ENCODE measurements at places on chromosomes 11 and 22.

- DNase-seq: no peak
Measured at GRCh38 chr22:30872285-30873041, 96.1 kb downstream of the MORC2 start.

- no peak for DNase-seq
Measured at GRCh38 chr22:44401783-44402110, 89.0 kb upstream of the SHISAL1 start.

- DNase-seq: peak; percentile 45
Measured at GRCh38 chr22:46673205-46673604, 53.0 kb downstream of the GRAMD4 start.

DNA sequence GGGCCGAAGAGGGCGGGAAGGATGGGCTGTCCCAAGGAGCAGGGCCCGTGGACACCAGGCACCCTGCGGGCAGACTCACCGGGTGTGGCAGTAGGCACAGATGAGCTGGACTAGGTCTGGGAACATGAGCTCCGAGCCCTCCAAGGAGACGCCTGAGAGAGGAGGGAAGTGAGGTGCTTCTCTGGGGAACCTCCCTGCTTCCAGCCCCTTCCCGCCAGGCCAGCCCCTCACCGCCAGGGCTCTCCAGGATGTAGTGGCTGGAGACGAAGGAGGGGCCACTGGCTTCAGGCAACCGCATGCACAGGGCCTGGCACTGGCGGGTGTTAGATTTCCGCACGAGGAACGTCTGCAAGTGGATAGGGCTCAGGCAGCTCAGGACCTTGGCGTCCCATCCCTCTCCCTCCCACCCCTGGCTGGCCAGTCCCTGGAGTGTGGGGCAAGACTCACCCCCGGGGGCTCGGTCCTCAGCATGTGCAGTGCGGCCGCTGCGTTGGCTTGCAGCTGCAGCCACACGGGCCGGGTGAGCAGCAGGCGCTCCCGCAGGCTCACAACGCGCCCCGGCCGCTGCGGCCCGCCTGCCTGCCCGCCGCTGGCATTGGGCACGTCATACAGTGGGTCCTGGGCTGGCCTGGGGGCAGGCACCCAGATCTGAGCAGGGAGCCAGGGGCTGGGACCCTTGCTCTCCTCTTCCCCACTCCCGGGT is 552 bp downstream of the RIN1 start:
- peak; percentile 54 for DNase-seq

DNA sequence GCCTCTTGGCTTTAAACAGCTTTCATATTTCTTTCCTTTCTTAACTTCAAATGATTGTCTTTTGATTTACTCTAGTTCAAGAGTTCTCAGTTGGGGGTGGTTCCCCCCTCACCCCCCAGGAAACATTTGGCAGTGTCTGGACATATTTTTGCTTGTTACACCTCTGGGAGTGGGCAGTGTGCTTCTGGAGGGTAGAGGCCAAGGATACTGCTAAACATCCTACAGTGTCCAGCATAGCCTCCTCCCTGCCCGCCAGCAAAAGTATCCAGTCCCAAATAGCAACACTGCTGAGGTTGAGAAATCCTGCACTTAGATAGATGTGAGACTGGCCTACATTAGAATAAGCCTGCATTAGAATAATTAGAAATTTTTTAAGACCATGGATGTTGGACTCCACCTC is 3.2 kb downstream of the PPP6R3 start:
- no peak for DNase-seq

DNA sequence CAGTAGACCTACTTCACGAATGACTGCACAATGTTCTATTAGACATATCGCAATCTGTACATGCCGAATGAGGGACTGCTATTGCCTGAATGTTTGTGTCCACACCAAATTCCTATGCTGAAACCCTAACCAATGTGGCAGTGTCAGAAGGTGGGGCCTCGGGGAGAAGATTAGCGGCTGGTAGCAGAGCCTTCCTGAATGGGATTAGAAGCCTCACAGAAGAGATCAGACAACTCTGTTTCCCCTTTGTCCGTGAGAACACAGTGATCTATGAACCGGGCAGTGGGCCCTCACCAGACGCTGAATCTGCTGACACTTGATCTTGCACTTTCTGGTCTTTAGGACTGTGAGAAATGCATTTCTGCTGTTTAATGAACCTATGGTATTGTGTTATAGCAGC is 33.1 kb downstream of the LRFN4 start:
- no peak for DNase-seq

GRCh38 chr22:27844256-27844655 is 42.7 kb upstream of the MN1 start:
- DNase-seq: no peak

DNA sequence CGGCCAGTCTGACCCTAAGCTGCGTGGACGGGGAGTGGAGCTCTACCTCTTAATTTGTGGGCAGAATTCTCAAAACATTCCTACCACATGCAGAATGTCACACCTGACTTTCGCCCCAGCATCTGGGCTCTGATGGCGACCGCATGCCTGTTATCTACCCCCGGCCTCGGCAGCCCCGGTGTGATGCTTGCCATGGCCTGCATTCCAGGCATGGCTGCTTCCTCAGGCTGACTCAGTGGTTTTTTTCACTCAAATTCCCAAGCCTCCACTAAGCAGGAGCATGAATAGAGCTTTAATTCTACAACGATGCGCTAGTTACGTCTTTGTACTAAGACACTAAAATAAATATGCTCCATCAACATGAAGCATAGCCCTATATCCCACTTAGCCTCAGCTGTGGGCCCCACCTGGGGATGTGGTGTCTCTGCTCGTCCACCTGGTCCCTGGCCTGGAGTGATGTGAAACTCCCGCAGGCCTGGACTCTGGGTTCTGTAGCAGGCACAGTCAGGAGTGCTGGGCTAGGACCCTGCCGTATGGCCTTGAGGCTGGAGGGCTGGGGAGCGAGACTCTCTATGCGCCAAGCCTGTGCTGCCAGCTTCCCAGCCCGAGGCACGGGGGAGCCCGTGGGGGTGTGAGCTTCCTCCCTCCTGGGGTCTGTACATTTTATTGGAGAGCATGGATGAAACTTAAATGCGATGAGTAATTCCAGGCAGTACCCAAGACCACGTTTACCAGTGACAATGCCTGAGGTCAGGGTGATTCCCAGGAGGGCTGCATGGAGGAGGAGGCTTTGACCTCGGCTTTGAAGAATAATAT is 153.2 kb downstream of the CTTN start:
- peak; percentile 24 for DNase-seq

- no peak for DNase-seq
Measured at GRCh38 chr11:9187616-9188015, 77.5 kb downstream of the DENND5A start.

- no peak for DNase-seq
Measured at GRCh38 chr22:37146051-37146385, 3.7 kb downstream of the IL2RB start.

GRCh38 chr22:21970037-21970799 is 12.4 kb downstream of the TOP3B start:
- no peak for DNase-seq

- no peak for DNase-seq
Measured at GRCh38 chr11:62468577-62468976, 49.7 kb downstream of the SCGB1A1 start.

DNA sequence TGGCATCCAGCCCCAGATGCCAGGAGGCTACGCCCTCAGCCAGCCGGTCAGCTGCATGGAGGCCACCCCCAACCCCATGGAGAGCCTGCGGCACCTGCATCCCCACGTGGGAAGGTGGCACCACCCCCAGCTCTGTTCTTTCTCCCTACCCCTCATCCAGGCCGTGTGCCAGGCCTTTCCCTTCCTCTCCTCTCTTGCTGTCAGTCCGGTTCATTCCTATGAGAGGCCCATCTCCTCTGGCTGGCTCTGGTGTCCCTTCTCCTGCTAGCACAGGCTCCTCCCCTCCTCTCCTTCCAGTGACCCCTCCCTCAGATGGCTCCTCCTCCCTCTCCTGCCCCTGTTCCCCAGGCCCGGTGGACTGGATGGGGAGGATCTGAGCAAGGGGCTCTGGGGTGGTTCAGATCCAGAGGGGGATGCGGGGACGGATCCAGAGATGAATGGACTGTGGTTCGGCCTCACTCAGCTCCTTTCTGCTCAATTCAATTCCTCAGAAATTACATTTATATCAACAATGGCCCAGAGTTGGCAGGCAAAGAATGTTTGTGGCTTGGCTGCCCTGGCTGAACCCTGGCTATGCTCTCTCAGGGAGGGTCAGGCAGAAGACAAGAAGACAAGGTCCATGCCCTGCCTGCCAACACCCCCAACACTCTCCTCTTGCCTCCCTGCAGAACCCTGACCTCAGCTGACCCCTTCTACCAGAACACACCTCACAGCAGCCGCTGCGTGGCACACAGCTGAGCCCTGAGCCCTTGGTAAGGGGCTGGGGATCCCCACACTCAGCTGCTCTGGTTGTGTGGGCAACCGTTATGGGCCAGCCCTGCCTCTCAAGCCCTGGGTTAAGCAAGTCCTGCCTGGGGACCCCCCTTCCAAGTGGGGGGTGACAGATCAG is 18.5 kb upstream of the LRRC10B start:
- peak; percentile 42 for DNase-seq

GRCh38 chr11:95989076-95989605 is 65.2 kb upstream of the MTMR2 start:
- DNase-seq: no peak
